Activated naive CD8-positive, alpha-beta T cell treated with anti-CD3 and anti-CD28 coated beads, Interleukin-2, amount 10 ng/mL, durations not matched to agents 7 days and 5 days (primary cell): ENCODE measurements at places on chromosomes 16 and 17.

DNA sequence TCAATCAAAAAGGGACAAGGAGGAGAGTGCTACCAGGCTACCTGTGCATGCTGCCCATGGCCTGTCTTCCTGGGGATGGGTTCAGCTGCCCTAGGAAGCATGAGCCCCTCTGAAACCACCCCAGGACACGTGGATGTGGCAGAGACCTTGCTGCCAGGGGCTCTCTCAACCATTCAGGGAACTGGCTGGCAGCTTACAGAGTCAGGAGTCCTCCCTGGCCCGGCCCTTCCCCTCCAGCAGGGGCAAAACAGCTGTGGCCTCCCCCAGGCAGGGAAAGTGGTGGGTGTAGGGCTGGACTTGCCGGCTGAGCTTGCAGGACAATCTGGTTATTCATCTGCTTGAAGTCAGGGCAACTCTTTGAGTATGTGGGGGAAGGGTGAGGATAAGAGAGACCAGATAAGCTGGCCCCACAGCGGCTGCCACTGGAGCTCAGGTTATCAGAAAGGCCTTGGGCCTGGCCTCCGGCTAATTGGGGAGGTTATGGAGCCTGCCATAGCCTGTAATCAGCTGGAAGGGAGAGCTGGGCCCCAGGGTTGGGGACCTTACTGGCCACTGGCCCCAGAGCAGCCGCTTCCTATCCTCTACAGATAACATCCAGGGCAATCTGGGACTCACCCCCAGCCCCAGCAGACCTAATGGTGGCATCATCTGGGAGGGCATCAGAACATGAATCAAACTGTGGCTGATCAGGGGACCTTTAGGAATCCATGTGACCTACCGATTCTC lies 5.6 kb upstream of the TBX2 start:
- H3K4me1 ChIP-seq = peaks cover 12% of the 10 kb centered on the region
- H3K27me3 ChIP-seq = peaks cover 36% of the 10 kb centered on the region
- H3K4me3 ChIP-seq = no peak overlapping the region
- H3K36me3 ChIP-seq = no peaks in the 10 kb centered on the region

GRCh38 chr17:57401556-57402488 lies 145.5 kb downstream of the MSI2 start:
- H3K4me1 ChIP-seq = peaks cover 14% of the 10 kb centered on the region
- peaks cover 16% of the 10 kb centered on the region for H3K36me3 ChIP-seq
- no peak overlapping the region for H3K4me3 ChIP-seq

- peaks cover 27% of the 10 kb centered on the region for H3K4me1 ChIP-seq
- H3K27ac ChIP-seq = no peak overlapping the region
- H3K36me3 ChIP-seq = peaks cover 8% of the 10 kb centered on the region
- H3K27me3 ChIP-seq = no peaks in the 10 kb centered on the region
Measured at GRCh38 chr17:78391843-78392242, 13.4 kb downstream of the PGS1 start.

- no peak for DNase-seq
- H3K36me3 ChIP-seq = no peaks in the 10 kb centered on the region
- no peaks in the 10 kb centered on the region for H3K4me1 ChIP-seq
- no peak overlapping the region for H3K27ac ChIP-seq
- H3K27me3 ChIP-seq = peaks cover 12% of the 10 kb centered on the region
Measured at GRCh38 chr17:55484575-55484974, 26.7 kb downstream of the SMIM36 start.

- H3K4me1 ChIP-seq = no peaks in the 10 kb centered on the region
- H3K27ac ChIP-seq = no peak overlapping the region
- H3K27me3 ChIP-seq = no peaks in the 10 kb centered on the region
- no peak overlapping the region for H3K4me3 ChIP-seq
- no peaks in the 10 kb centered on the region for H3K36me3 ChIP-seq
- DNase-seq = no peak
Measured at GRCh38 chr17:12580640-12581039, 85.0 kb upstream of the MYOCD start.

- H3K27me3 ChIP-seq = no peaks in the 10 kb centered on the region
- H3K36me3 ChIP-seq = peaks cover 14% of the 10 kb centered on the region
- H3K4me1 ChIP-seq = peaks cover 33% of the 10 kb centered on the region
- peak overlapping the region; percentile 51 for H3K27ac ChIP-seq
Measured at GRCh38 chr16:21656795-21657768, 4.7 kb upstream of the IGSF6 start.

- no peak overlapping the region for H3K27ac ChIP-seq
- H3K27me3 ChIP-seq = peaks cover 16% of the 10 kb centered on the region
- peaks cover 14% of the 10 kb centered on the region for H3K4me1 ChIP-seq
- H3K4me3 ChIP-seq = no peak overlapping the region
- peaks cover 5% of the 10 kb centered on the region for H3K36me3 ChIP-seq
Measured at GRCh38 chr16:46885960-46886763, 2.0 kb downstream of the GPT2 start.

GRCh38 chr16:3283543-3284447 lies 504 bp downstream of the ZNF263 start:
- H3K27ac ChIP-seq = peak overlapping the region; percentile 89
- H3K4me1 ChIP-seq = peaks cover 23% of the 10 kb centered on the region
- peak overlapping the region; percentile 95 for H3K4me3 ChIP-seq

DNA sequence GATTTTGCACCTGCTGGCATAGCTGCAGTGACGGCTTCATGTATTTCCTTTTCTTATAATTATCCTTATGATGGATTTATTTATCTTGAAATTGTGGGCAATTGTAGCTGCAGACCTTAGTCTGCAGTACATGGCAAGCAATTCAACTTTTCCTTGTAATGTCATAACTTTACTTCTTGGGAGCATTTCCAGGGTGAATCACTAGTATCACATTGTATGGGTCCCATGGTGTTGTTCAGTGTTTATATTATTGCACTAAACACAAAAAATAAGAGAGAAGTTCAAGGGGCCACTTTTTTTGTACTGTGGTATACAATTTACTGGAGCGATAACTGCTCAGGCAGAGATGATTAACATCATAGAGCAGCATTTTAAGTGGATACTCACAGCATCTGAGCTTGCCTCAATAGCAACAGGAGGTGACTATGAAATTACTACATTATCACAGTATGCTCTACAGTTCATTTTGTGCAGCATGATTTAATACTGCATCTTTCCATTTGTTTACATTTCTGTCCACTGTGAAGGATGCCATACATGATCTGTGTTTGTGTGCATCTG lies 169.5 kb downstream of the STX8 start:
- H3K27me3 ChIP-seq = no peaks in the 10 kb centered on the region
- H3K4me3 ChIP-seq = no peak overlapping the region
- DNase-seq = no peak
- H3K4me1 ChIP-seq = no peaks in the 10 kb centered on the region

DNA sequence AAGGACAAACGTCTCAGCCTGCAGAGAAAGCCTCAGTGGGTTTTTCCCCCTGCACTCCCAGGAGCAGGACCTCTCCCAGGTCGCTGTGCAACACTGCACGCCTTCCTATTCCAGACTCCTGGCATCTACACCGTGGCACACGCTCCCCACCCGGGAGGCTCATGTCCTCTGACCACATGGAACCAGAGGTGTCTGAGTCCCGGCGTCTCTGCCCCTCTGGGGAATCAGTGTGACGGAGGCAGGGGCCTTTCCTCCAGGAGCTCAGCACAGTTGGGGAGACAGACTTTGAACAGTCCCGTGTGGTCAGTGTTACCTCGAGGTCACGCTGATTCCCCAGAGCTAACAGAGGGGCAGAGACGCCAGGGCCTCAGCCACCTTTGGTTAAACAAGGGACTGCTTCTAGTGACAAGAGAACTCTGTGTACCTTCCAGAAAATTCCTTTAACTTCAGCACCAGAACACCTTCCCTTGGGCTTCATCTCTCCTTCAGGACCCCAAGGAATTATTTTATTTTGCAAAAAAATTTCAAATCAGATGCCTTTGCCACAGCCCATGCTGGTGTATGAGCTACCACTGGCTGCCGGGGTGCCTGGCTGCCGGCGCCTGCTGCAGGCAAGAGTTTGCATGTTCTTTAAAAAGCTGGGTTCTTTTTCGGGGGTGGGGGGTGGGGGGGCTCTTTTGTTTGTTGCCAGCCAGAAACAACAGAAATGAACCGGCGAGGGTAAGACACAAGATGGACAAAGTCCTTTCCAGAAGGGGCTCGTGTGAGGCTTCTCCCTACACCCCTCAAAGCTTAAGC lies 6.6 kb downstream of the CANT1 start:
- H3K4me3 ChIP-seq = no peak overlapping the region
- no peak overlapping the region for H3K27ac ChIP-seq
- H3K27me3 ChIP-seq = no peaks in the 10 kb centered on the region

GRCh38 chr17:43043307-43043706 lies 18.3 kb downstream of the RND2 start:
- DNase-seq = no peak
- H3K4me3 ChIP-seq = no peak overlapping the region
- H3K27ac ChIP-seq = no peak overlapping the region

DNA sequence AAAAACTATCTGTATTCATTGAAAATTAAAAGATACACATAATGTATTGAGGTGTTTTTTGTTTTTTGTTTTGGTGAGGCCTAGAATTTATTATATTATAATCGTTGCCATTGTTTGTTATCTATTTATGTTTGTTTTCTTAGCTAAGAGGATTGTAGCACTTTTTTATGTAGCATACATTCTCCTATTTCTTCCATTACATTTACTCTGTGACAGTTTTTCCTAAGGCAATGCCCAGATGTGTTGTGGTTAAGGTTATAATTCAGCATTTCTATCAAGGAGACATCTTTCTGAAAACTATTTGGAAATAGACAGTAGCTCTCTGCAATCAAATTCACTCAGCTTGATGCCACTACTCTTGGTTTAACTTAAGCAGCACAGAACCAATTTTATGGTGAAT lies 161.6 kb downstream of the PPM1E start:
- H3K27ac ChIP-seq = no peak overlapping the region
- H3K4me1 ChIP-seq = peaks cover 5% of the 10 kb centered on the region
- H3K36me3 ChIP-seq = no peaks in the 10 kb centered on the region
- no peak overlapping the region for H3K4me3 ChIP-seq
- peaks cover 4% of the 10 kb centered on the region for H3K27me3 ChIP-seq
- no peak for DNase-seq

- H3K36me3 ChIP-seq = no peaks in the 10 kb centered on the region
- peak; percentile 12 for DNase-seq
- H3K27me3 ChIP-seq = no peaks in the 10 kb centered on the region
- no peak overlapping the region for H3K4me3 ChIP-seq
- H3K27ac ChIP-seq = no peak overlapping the region
Measured at GRCh38 chr16:9136596-9136995, 45.2 kb downstream of the HAPSTR1 start.

- DNase-seq = peak; percentile 91
- H3K27me3 ChIP-seq = no peaks in the 10 kb centered on the region
- no peaks in the 10 kb centered on the region for H3K36me3 ChIP-seq
Measured at GRCh38 chr16:2009791-2010510, at the start of gene ZNF598. Gene ZNF598 (minus strand): TSS chr16:2009821.

DNA sequence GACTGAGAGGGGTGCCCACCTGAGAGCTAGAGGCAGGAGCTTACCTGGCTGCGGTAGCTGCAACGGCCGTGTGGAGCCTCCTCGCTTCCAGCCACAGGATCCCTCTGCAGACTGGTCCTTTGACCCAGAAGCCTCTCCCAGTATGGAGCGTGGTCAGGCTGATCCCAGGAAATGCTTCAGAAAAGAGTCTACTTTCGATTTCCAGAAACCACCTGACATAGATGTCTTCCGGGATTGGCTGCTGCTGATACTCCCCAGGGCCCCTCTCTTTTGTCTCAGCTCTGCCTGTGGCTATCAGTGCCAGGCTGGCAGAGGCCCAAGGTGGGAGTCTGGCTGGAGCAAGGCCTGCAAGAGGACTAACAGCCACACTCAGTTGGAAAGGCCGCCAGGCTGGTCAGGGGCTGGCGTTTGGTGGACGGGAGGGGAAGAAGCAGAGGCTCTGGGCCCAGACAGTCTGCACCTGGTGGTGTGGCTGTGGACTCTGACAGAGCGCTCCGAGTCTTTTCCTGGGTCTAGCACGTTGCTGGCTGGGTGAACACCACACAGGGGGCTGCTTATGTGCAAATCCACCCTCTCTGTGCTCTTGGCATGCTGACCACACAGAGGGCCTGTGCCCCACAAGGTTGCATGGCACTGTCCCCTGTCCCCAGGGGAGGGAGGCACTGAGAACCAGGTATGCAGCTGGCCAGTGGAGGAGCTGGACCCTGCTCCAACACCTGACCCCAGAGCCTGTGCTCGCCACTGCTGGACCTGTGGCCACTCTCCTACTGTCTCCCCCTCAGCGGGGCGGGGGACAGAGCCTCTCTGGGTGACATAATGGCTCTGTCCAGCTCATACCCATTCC lies at the start of gene LGALS3BP:
LGALS3BP (minus strand) TSS at position 144 of the 844 bp plus-strand sequence. CDS start 2,732 bp downstream, outside the sequence.
- peaks cover 14% of the 10 kb centered on the region for H3K4me1 ChIP-seq
- no peaks in the 10 kb centered on the region for H3K27me3 ChIP-seq
- peaks cover 7% of the 10 kb centered on the region for H3K36me3 ChIP-seq
- peak within 1 kb of the TSS; percentile 95 for H3K27ac ChIP-seq
- DNase-seq = peak; percentile 66

GRCh38 chr16:79001156-79001967 lies 599.2 kb downstream of the MAF start:
- no peaks in the 10 kb centered on the region for H3K27me3 ChIP-seq
- H3K27ac ChIP-seq = no peak overlapping the region
- H3K4me3 ChIP-seq = no peak overlapping the region

GRCh38 chr17:491086-492021 lies 138.7 kb upstream of the RPH3AL start:
- peak; percentile 74 for DNase-seq
- peak overlapping the region; percentile 52 for H3K4me3 ChIP-seq
- H3K36me3 ChIP-seq = peaks cover 6% of the 10 kb centered on the region
- H3K27me3 ChIP-seq = peaks cover 10% of the 10 kb centered on the region
- H3K27ac ChIP-seq = peak overlapping the region; percentile 51

- H3K36me3 ChIP-seq = no peaks in the 10 kb centered on the region
- no peak overlapping the region for H3K27ac ChIP-seq
- H3K4me3 ChIP-seq = peak overlapping the region; percentile 39
Measured at GRCh38 chr17:39167476-39167875, 1.5 kb upstream of the ARL5C start.

GRCh38 chr16:80489173-80489572 lies 51.6 kb upstream of the DYNLRB2 start:
- no peak overlapping the region for H3K27ac ChIP-seq
- no peaks in the 10 kb centered on the region for H3K4me1 ChIP-seq

GRCh38 chr17:71725811-71726210 lies 395.0 kb upstream of the SOX9 start:
- no peak for DNase-seq
- no peak overlapping the region for H3K27ac ChIP-seq
- H3K27me3 ChIP-seq = no peaks in the 10 kb centered on the region
- no peaks in the 10 kb centered on the region for H3K4me1 ChIP-seq
- no peak overlapping the region for H3K4me3 ChIP-seq
- no peaks in the 10 kb centered on the region for H3K36me3 ChIP-seq

- no peak for DNase-seq
- no peak overlapping the region for H3K27ac ChIP-seq
- H3K36me3 ChIP-seq = no peaks in the 10 kb centered on the region
- peaks cover 28% of the 10 kb centered on the region for H3K27me3 ChIP-seq
- H3K4me3 ChIP-seq = no peak overlapping the region
- H3K4me1 ChIP-seq = no peaks in the 10 kb centered on the region
Measured at GRCh38 chr17:45934044-45934979, 40.0 kb downstream of the MAPT start.

GRCh38 chr17:50272711-50273653 lies 1.3 kb upstream of the TMEM92 start:
- peaks cover 13% of the 10 kb centered on the region for H3K4me1 ChIP-seq
- peak overlapping the region; percentile 84 for H3K4me3 ChIP-seq
- no peaks in the 10 kb centered on the region for H3K36me3 ChIP-seq
